ENCODE measurements at places on chromosomes 3 and 15. TPM values are rescaled to one million over a fixed set of nuclear protein-coding genes. Genes with fewer than 3 reads are reported as not detected.

The PP2D1 gene
- total RNA-seq, result not detected

The SLC22A14 gene
- total RNA-seq, result not detected

The MNS1 gene
- 4.1 TPM for total RNA-seq

The THBS1 gene
- 241 TPM for total RNA-seq

The DPPA4 gene
- not detected for total RNA-seq

The VPS39 gene
- 27.2 TPM for total RNA-seq

The SLC51A gene
- not detected for total RNA-seq

The NLGN1 gene
- 1.4 TPM for total RNA-seq

The QTRT2 gene
- total RNA-seq, result 11.8 TPM

The RTP3 gene
- total RNA-seq, result not detected

The PLSCR2 gene
- total RNA-seq, result not detected

The REC114 gene
- not detected for total RNA-seq

The ATP13A5 gene
- not detected for total RNA-seq

The RBSN gene
- total RNA-seq, result 16.0 TPM

The SEMA3B gene
- 3.1 TPM for total RNA-seq

The CSTA gene
- 0.88 TPM for total RNA-seq

The OR5AC2 gene
- not detected for total RNA-seq

The PIAS1 gene
- total RNA-seq, result 11.9 TPM

The UROC1 gene
- total RNA-seq, result not detected

The CCRL2 gene
- 0.39 TPM for total RNA-seq

The CACNA2D3 gene
- total RNA-seq, result not detected

The GPR176 gene
- total RNA-seq, result 47.6 TPM

The FMN1 gene
- total RNA-seq, result 6.2 TPM

The MCF2L2 gene
- 0.52 TPM for total RNA-seq

The WWTR1 gene
- total RNA-seq, result 46.2 TPM

The CYP1A1 gene
- 0.13 TPM for total RNA-seq

The DAPK2 gene
- total RNA-seq, result 0.78 TPM

The ALS2CL gene
- 2.1 TPM for total RNA-seq

The ALDH1L1 gene
- not detected for total RNA-seq

The ROBO1 gene
- 47.8 TPM for total RNA-seq

The GASK1A gene
- total RNA-seq, result 1.1 TPM

The GOLGA8F gene
- not detected for total RNA-seq

The FAM3D gene
- not detected for total RNA-seq

The SLC15A2 gene
- total RNA-seq, result under 0.01 TPM

The IL5RA gene
- not detected for total RNA-seq

The CASR gene
- not detected for total RNA-seq

The SI gene
- not detected for total RNA-seq

The IFRD2 gene
- 39.0 TPM for total RNA-seq

The KLHL40 gene
- not detected for total RNA-seq

The CLDN18 gene
- not detected for total RNA-seq

The CCDC39 gene
- total RNA-seq, result not detected

The CMTM8 gene
- 3.3 TPM for total RNA-seq

The LYZL4 gene
- total RNA-seq, result not detected

The SLC12A1 gene
- total RNA-seq, result 0.13 TPM

The GPR149 gene
- not detected for total RNA-seq

The COLQ gene
- not detected for total RNA-seq

The GP5 gene
- 0.24 TPM for total RNA-seq

The CHRM5 gene
- total RNA-seq, result not detected

The LAMB2 gene
- total RNA-seq, result 246 TPM

The PAQR9 gene
- not detected for total RNA-seq

The SLC2A2 gene
- not detected for total RNA-seq

The IMPG2 gene
- total RNA-seq, result 0.24 TPM

The CELF6 gene
- total RNA-seq, result not detected

The IL17RD gene
- total RNA-seq, result 2.3 TPM

The RPS27L gene
- 236 TPM for total RNA-seq

The MBNL1 gene
- 132 TPM for total RNA-seq

The CXCR6 gene
- not detected for total RNA-seq

Measured in epithelial cell of alveolus of lung (primary cell).